ENCODE measurements at places on chromosomes 1 and 21.

DNA sequence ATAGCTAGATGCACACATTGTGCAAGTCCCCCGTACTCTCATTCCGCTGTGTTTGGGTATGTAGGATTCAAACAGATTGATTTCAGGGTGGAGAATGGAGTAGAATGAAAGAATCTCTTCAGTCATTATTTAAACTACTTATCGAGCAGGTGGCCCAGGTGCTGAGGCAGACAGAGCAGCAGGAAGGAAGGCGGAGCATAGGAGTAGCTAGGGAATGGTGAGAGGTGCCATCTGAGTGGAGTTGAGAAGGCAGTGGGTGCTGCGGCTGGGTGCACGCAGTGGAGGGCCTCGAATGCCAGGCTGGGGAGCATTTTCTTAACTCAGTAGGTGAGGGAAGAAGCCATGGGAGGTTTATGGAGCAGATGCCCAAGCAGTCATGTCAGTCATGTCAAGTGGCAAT is 45.2 kb upstream of the CD101 start:
- no peak for DNase-seq

GRCh38 chr1:161402446-161402845 is 34.8 kb upstream of the CFAP126 start:
- DNase-seq: no peak

- no peak for DNase-seq
Measured at GRCh38 chr1:212368073-212368484, 46.6 kb downstream of the PACC1 start.

DNA sequence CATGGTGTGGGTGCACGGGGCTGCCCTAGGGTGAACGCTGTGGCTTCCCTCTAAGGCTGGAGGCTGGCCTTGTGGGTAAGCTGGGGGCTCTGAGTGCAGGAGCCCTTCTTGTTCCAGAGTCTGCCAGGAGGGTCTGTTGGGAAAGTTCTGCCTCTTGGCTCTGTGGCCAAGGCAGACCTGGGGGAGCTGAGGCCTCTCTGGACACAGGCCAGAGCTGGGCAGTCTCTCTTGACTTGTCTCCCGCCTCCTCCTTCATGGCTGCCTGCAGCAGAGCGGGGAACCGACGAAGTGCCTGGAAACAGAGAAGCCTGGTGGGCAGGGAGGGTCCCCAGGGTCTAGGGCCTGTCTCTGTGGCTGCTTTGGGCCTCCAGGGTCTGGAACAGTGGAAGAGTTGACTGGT is 30.3 kb upstream of the PEX10 start:
- DNase-seq: no peak

- no peak for DNase-seq
Measured at GRCh38 chr1:20497506-20497905, 10.4 kb downstream of the MUL1 start.

- no peak for DNase-seq
Measured at GRCh38 chr21:38909109-38909508, 103.4 kb downstream of the ETS2 start.

GRCh38 chr1:23931491-23931880 is 18.3 kb upstream of the CNR2 start:
- no peak for DNase-seq

DNA sequence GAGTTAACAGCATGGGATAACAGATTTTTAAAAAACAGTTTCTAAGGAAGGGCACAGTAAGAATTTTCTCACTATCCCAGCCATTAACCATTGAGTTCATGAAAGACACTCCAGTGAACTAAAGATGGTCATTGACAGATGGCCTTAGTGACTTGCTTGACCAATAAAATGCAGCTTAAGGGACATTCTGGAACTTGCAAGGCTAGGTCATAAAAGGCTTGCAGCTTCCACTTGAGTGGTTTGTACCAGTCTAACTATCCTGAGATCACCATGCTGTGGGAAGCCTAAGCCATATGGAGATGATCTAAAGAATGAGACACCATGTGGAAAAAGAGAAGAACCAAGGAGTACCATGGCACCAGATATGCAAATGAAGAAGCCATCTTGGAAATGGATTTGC is 37.9 kb upstream of the MUTYH start:
- no peak for DNase-seq

DNA sequence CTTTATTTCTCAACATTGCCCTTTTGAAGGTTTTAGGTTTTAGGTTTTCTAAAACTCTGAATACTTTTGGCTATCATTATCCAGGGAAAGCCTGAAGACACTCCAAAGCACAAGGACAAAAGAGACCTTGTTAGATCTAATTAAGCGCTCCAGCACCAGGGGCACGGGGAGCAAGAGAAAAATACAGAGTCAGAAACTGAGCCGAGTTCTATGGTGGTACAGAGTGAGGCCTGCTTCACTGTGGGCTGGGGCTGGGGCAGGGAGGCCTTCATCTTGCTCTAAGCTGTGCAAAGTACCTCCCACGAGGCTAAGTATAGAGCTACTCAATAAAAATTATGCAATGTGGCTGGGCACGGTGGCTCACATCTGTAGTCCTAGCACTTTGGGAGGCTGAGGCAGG is 19.7 kb upstream of the RAB4A start:
- no peak for DNase-seq

DNA sequence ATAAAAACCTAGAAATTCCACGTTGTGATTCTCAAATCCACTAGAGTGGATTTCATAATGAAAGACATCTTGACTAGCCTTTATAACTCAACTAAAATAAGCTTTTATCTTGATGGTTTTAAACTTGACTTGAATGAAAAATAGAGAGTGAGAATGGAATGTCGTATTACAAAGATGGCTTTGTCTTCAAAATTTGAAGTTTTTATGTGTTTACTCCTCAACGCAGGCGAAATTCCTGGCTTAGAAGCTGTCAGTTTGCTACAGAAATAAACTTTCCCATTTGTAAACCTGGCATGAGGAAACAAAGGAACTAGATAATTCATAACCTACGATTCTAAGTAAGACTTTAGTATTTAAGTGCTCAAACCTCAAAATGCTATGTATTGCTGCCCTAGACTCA is 90.0 kb upstream of the KRTAP19-8 start:
- DNase-seq: no peak

DNA sequence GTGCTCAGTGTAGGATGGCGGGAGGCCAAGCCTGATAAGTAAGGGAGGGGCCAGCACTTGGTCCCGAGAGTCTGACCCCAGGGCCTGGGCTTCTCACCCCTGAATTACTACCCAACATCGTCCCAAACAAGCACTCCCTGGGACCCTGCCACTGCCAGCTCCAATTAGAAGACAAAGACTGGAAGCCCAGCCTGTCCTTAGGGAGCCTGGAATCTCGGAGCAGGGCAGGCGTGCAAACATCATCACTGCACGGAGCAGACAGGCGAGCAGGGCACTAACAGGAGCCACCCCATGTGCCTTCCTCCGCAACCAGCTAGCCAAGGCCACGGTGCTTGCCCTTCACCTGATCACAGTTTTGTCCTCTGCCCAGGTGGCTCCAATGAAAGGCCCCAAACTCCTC is 23.2 kb downstream of the KCNAB2 start:
- DNase-seq: no peak

DNA sequence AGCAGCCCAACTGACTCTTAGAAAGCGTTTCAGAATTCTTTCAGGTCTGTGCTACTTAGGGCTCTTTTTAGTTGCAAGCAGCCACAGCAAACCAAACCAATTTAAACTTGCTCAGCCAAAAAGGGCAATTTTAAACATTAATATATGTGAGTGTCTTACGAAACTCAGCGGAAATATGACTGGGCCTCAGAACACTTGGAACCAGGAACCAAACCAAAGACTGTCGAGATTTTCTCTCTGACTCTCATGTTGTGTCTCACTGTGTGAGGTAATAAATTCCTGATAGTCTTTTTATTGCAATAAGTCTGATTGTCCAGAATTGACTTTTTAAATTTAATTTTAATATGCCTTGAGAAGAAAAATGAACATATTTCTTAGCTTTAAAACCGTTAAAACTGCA is 122.3 kb downstream of the SYF2 start:
- DNase-seq: no peak

GRCh38 chr1:171113382-171113781 is 22.7 kb downstream of the FMO3 start:
- no peak for DNase-seq

GRCh38 chr1:26848941-26849774 is 13.8 kb upstream of the SFN start:
- DNase-seq: peak; percentile 70

GRCh38 chr1:36183309-36183856 is 27.4 kb downstream of the MAP7D1 start:
- peak; percentile 59 for DNase-seq

GRCh38 chr1:13725714-13726175 is 25.8 kb downstream of the PRDM2 start:
- DNase-seq: no peak

- DNase-seq: peak; percentile 10
Measured at GRCh38 chr1:43434256-43434655, 19.5 kb downstream of the HYI start.

- DNase-seq: no peak
Measured at GRCh38 chr1:202954057-202954745, 3.9 kb downstream of the ADIPOR1 start.

DNA sequence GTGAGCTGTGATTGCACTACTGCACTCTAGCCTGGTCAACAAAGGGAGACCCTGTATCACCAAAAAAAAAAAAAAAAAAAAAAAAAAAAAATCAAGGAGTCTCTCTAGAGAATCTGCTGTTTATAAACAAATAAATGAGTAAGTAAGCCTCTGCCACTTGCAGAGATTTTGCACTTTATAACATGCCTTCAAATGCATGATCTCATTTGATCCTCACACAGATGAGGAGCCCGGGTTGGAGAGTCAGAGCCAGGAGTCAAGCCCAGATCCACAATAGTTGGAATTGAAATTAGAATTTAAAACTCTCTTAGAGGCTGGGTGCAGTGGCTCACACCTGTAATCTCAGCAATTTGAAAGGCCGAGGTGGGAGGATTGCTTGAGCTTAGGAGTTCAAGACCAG is 4.0 kb downstream of the PRELP start:
- no peak for DNase-seq

DNA sequence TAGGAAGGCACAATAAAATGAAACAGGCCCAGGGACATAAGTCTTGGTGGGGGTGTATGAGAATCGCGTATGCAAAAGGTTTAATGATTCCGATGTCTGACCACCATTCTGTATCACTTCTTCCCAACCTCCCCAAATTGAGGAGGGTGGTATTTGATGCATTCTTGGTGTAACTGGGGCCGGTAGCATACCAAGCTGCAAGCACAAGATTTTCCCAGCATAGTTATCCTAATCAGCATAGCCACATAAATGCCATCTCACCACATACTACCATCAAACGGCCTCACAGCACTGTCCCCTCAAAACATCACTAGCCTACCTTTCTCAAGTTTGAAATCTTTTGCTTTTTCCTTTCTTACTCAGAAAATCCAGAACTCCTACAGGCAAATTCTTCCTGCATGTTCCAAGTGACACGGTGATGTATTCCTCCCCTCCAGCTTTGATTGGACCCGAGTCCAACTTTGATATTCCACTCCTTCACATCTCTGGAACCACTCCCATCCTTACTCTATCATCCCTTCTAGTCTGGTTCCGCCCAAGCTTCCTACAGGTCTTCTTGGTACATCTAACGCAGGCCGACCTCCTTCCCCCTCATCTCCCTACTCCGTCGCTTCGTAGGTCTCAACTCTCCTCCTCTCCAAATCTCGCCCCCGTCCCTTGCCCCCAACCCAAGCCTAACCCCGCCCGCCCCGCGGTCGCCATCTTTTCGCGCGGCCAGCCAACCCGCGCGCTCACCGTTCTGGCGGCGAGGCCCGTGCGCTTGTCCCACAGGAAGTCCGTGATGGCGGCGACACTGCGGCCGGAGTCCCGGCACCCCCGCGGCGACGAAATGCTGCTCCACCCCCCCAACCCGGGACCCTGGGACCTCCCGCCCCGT is 600 bp downstream of the CLK2 start:
- DNase-seq: no peak

- no peak for DNase-seq
Measured at GRCh38 chr1:83704350-83704749, 294.6 kb downstream of the TTLL7 start.

- no peak for DNase-seq
Measured at GRCh38 chr1:56824271-56824670, 5.1 kb upstream of the FYB2 start.

DNA sequence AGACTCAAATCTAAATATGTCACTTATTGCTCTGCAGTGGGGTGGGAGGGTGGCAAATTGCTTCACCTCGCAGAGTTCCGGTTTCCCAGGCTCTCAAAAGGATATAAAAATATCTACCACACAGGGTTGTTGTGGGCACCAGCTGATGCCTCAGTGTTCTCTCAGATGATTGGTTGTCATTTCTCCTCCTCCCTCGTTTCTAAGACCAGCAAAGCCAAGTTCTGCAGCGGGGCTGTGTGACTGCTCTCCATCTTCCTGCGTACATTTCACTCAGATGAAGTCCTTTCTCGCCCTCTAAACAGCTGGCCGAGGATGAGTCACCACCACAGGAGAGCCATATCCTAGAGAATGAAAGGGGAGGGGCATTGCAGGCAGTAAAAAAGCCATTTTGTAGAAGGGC is 35.0 kb upstream of the VWA5B1 start:
- DNase-seq: no peak

DNA sequence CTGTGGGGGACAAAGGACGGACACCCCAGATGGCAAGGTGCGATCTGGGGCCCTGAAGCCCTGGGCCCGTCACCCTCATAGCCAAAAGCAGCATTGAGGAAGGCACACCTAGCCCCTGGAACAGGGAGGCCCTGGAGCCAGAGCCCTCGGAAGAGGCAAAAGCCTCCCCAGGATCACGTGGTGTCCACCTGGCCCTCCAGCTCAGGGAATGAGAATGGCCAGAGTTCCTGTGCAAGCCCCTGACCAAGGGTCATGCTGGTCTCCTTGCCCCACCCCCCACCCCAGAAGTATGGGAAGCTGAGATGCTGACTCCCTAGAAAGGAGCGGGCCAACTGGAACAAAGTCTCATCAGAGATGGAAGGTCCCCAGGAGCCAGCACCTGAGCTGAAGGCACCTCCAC is 1.0 kb upstream of the PDZK1IP1 start:
- no peak for DNase-seq

- no peak for DNase-seq
Measured at GRCh38 chr1:204731509-204731908, 46.0 kb upstream of the LRRN2 start.

DNA sequence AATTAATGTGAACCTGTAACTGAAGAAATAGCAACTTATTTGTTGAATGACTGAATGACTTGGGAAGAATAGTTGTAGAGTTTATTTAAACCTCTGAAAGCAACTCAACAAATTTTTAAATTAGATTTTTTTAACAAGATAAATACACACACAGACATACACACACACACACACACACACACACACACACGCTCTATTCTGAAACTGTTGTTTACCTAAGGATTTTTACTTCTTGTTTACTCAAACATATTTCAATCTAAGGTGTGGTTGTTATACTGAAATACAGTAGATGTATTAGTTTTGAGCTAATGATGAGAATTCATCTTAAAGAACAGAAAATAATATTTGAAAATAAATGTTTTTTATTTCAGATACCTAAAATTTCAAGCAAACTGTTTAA is 11.5 kb downstream of the ACADM start:
- no peak for DNase-seq

Data from uterus (tissue), 4 donors.